Mesothelial cell of epicardium (in vitro differentiated cells): ENCODE measurements at places on chromosomes 16 and 17. TPM values are rescaled to one million over a fixed set of nuclear protein-coding genes. Genes with fewer than 3 reads are reported as not detected.

- H3K4me1 ChIP-seq: peaks cover 9% of the 10 kb centered on the region
- H3K4me3 ChIP-seq: no peak overlapping the region
- peaks cover 14% of the 10 kb centered on the region for H3K27me3 ChIP-seq
- DNase-seq: no peak
- no peak overlapping the region for H3K27ac ChIP-seq
Observed at GRCh38 chr16:85856079-85856478, 42.9 kb upstream of the IRF8 start.

DNA sequence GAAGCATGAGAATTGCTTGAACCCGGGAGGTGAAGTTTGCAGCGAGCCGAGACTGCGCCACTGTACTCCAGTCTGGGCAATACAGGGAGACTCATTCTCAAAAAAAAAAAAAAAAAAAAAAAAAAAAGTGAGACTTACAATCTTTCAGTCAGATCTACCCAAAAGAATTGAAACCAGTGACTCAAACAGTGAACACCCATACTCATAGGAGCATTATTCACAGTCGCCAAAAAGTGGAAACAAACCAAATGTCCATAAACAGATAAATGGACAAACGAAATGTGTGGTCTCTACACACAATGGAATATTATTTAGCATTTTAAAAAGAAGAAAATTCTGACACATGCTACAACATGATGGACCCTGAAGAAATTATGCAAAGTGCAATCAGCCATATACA, 9.1 kb upstream of the SCNN1B start:
- H3K27ac ChIP-seq: no peak overlapping the region
- H3K36me3 ChIP-seq: no peaks in the 10 kb centered on the region
- H3K4me3 ChIP-seq: no peak overlapping the region
- no peaks in the 10 kb centered on the region for H3K4me1 ChIP-seq
- peaks cover 25% of the 10 kb centered on the region for H3K27me3 ChIP-seq
- DNase-seq: no peak

GRCh38 chr17:76630151-76630550, 13.4 kb downstream of the ST6GALNAC1 start:
- H3K4me1 ChIP-seq: peaks cover 26% of the 10 kb centered on the region
- no peak for DNase-seq
- H3K27ac ChIP-seq: no peak overlapping the region
- H3K36me3 ChIP-seq: no peaks in the 10 kb centered on the region

- DNase-seq: no peak
- no peaks in the 10 kb centered on the region for H3K27me3 ChIP-seq
- no peak overlapping the region for H3K4me3 ChIP-seq
Observed at GRCh38 chr16:57791893-57792461, 10.3 kb downstream of the KIFC3 start.

DNA sequence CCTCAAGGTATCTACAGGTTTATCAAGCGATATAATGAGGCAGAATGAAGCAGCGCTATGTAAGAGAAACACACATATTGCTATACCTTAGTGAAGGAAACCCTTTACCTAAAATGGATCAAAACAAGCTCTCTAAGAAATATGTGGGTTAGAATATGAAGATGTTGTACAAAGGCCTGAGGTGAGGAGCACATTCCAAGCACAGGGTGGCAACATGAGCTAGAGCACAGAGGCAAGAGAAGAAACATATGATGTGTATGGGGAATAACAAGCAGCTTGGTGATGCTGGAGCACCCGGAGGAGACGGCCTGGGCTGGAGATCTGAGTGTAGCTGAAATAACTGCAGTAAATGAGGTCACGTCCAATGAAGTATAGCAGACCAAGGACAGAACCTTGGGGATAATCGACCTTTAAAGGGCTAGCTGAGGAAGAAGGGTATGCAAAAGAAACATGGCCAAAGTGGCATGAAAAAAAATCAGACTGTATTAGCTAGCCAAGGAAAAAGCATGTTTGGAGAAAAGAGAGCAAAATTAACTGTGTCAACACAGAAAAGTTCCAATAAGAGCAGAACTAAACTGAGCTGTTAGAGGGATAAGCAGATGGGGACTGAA, 44.0 kb downstream of the MARVELD3 start:
- no peak for DNase-seq
- H3K27me3 ChIP-seq: no peaks in the 10 kb centered on the region
- peaks cover 29% of the 10 kb centered on the region for H3K36me3 ChIP-seq
- no peaks in the 10 kb centered on the region for H3K4me1 ChIP-seq
- H3K27ac ChIP-seq: no peak overlapping the region

DNA sequence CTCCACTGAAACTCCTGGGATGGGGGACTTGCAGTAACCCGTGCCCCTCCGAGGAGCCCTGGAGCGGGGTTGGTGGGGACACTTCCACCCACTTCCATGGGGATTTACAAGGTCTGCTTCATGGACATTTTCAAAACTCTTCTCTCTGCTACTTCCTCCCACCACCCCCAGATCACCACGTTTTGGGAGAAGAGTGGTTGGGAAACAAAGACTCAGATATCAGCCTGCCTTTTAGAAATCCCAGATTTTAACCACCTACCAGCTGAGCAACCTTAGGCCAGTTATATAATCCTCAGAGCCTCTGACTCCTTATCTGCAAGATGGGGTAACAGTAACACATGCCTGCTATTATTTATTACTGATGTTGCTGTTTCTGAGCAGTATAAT, 184.8 kb downstream of the CCDC182 start:
- H3K27ac ChIP-seq: no peak overlapping the region
- no peaks in the 10 kb centered on the region for H3K27me3 ChIP-seq
- no peak for DNase-seq

- no peaks in the 10 kb centered on the region for H3K27me3 ChIP-seq
- peaks cover 60% of the 10 kb centered on the region for H3K4me1 ChIP-seq
- H3K27ac ChIP-seq: peak overlapping the region; percentile 95
Observed at GRCh38 chr16:75246504-75247205, 4.8 kb downstream of the BCAR1 start.

GRCh38 chr16:58037365-58038057, 12.0 kb downstream of the MMP15 start:
- no peak for DNase-seq
- no peak overlapping the region for H3K4me3 ChIP-seq
- no peaks in the 10 kb centered on the region for H3K27me3 ChIP-seq
- peaks cover 20% of the 10 kb centered on the region for H3K4me1 ChIP-seq
- no peak overlapping the region for H3K27ac ChIP-seq
- peaks cover 6% of the 10 kb centered on the region for H3K36me3 ChIP-seq

DNA sequence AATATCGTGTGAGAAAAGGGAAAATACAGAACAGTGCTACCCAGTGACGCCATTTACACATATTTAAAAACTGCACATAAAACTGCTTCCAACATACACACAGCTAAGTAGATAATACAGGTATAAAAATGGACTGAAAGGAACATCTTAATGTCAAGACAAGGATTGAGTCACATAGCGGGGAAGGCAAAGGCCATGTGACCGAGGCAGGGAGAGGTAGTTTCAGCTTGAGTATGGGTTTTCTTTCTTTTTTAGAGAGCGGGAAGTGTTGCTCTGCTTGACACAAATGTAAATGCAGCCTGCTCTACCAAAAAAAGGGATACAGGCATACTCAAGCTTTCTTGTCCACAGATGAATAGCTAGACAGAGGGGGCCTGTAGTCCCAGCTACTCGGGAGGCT, 46.5 kb downstream of the SDR42E1 start:
- no peaks in the 10 kb centered on the region for H3K36me3 ChIP-seq
- H3K4me1 ChIP-seq: no peaks in the 10 kb centered on the region
- peaks cover 2% of the 10 kb centered on the region for H3K27me3 ChIP-seq
- DNase-seq: no peak
- no peak overlapping the region for H3K4me3 ChIP-seq
- no peak overlapping the region for H3K27ac ChIP-seq

DNA sequence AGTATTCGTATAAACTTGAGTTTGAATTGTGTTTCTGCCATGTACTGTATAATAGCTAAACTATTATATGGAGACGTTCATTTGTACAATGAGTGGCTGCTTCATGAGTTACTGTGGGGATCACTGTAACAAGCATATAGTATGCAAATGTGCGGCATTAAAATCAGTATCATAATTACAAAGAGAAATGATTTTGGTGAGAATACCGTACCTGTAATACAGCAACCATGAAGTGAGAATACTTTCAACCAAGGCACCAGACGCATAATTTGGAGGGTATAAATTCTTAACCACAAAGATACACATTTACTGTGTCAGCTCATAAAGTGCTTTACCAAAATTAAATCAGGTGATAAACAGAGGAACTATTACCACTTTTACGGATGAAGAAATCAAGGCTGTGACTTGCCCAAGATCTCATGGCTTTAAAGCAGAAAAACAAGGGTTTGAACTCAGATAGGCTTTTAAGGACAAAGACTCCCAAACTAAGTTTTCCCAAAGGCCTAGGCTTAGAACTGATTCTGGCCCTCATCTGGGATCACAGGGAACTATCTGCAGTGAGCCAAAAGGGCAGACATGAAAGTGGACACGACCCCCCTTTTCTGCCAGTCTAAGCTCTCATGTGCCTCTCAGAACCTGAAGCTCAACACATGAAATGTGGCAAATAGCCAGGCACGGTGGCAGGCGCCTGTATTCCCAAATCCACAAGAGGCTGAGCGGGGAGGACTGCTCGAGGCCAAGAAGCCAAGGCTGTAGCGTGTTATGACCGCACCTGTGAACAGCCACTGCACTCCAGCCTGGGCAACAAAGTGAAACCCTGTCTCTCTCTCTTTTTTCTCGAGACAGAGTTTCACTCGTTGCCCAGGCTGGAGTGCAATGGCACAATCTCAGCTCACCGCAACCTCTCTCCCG, 6.4 kb downstream of the RPS15A start:
- peaks cover 35% of the 10 kb centered on the region for H3K36me3 ChIP-seq
- H3K27me3 ChIP-seq: no peaks in the 10 kb centered on the region
- H3K27ac ChIP-seq: no peak overlapping the region
- H3K4me3 ChIP-seq: no peak overlapping the region
- peaks cover 30% of the 10 kb centered on the region for H3K4me1 ChIP-seq

GRCh38 chr16:12573300-12573699, 230.4 kb downstream of the CPPED1 start:
- H3K27me3 ChIP-seq: no peaks in the 10 kb centered on the region
- H3K4me3 ChIP-seq: no peak overlapping the region
- H3K27ac ChIP-seq: no peak overlapping the region

Gene GPR179
- 0.22 to 0.77 TPM (median 0.25 TPM) in 3 replicates for total RNA-seq

Gene SOX8
- 4.7 to 6.0 TPM (median 5.1 TPM) in 3 replicates for total RNA-seq

Gene MPHOSPH6
- total RNA-seq: 32.2 to 34.8 TPM (median 34.4 TPM) in 3 replicates

Gene KCNJ2
- 22.8 to 28.4 TPM (median 26.8 TPM) in 3 replicates for total RNA-seq

Gene C1QTNF8
- total RNA-seq: 0.20 TPM in 1 of 3 replicates, not detected in the others

Gene RAB26
- 1.1 to 1.5 TPM (median 1.3 TPM) in 3 replicates for total RNA-seq
